Stimulated activated CD8-positive, alpha-beta memory T cell treated with anti-CD3 and anti-CD28 coated beads, Interleukin-12 subunit alpha, Interleukin-12 subunit beta, amount 100 ng/mL, for 4 hours (primary cell): ENCODE measurements at places on chromosomes 2 and 18.

DNA sequence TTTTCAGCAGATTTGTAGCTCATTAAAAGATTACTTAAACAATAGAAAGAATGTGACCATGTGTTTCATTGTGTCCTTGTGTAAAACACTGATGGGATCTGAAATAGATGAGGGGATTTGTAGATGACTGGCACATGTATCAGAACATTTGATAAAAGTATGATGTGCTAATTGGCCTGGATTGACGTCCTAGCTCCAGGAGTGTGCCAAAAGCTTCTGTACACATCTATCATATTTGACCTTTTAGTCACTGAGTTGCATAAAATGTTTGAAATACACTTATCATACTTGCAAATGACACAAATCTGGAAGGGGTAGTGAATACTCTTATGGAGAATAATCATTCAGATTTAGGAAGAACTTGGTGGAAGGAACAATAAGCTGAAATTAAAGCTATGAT, 778.5 kb downstream of the ERBB4 start:
- DNase-seq, result no peak

DNA sequence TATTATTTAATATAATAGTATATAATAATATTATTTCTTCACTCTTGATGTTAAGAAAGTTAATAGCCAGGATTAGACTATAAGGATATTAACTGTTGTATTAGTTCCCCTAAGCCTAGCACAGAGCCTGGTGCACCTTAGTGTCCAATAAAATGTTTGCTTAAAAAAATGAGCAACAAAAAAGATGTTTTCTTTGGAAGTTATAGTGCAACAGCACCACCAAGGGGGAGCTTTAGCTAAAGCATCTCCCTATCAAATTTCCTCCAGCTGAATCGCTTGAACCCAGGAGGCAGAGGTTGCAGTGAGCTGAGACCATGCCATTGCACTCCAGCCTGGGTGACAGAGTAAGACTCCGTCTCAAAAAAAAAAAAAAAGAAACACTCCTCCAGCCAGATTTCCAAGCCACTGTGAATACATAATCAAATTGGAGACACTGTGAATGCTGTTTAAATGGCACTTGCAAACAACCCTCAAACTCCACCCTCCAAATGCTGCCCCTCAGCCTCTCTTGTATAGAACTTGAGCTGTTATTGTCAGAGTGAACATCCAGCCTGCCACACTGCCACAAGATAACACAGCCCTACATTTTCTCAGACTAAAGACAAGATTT, 221.9 kb downstream of the DYM start:
- no peak for DNase-seq

DNA sequence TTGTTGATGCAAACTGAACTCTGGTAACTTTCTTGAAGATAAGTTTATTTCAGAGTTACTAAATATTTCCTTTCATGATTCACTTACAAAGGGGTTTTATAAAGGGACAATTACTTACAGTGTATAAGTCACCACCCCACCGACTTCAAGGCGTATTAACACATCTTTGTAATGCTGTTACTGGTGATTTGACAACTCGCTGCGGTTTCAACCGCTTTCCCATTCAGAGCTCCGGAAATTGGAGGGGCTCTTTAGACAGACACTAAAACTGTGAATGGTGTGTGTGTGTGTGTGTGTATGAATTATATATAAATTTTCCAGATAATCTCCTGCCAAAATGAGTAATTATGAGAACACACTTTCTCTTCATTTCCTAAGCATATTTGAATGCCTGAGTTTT, 4.9 kb downstream of the TM4SF20 start:
- no peak for DNase-seq

GRCh38 chr2:18804536-18804935, 215.2 kb upstream of the NT5C1B start:
- DNase-seq, result no peak

- DNase-seq, result no peak
Measured at GRCh38 chr2:172662099-172662498, 73.5 kb upstream of the RAPGEF4 start.

DNA sequence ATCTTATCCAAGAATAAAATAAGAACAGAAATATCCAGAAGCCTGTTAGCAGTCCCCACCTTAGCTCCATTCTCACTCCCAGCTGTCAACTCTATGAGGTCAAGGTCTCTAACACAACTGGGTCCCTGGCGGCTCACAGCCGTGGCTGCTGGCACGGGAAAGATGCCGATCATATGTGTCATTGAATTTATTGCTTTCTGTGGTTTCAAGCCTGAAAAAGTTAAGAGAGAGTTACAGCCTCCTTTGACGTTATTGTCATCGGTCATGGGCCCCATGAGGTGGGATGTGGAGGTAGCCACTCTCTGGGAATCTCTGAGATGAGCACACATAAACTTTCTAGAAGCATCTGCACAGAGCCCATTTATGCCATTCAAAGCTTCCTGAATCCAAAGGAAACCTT, 28.7 kb upstream of the CABLES1 start:
- no peak for DNase-seq

DNA sequence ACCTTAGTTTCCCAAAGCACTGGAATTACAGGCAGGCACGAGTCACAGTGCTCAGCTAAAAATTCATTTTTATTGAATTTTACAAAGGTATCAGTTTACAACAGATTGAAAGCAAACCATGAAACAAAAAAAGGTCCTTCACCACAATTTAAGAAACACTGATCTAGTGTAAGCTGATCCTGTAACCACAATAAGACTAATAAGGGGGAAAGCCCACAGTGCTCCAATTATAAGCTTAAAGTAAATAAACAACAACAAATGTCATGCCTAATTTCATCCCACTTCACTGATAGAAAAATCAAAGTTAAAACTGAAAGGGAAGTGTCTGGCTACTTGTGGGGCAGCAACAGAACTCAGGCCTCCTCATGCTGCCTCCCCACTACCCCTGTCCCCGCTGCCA, 49.2 kb downstream of the ICA1L start:
- no peak for DNase-seq

GRCh38 chr2:150144546-150145298, 342.7 kb downstream of the RND3 start:
- no peak for DNase-seq

DNA sequence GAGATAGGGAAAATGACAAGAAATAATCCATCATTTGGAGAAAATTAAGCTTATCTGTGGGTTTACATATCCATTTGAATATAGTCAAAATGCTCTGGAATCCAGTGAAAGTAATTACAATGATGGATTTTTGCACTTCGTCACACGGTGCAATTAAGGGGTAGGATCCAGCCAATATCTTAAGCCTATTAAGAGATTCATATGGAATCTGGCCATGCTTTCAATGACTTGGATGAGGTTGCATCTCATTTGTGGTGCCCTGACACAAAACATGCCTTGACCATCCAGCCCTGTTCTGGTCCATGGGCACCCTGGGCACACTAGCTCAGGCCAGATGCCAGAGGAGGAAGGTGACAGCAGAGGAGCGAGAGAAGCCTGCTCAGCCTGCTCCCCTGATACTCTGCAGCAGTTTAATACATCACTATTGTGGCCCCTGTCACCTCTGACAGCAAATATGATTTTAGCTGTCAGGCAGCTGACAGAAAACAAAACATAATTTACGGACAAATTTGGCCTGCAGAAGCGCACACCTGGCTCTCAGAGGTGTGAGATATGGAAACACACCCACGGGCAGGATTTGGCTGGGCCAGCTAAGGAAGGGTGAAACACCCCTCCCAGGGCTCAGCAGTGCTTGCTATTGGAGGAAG, 94.1 kb upstream of the ST8SIA3 start:
- no peak for DNase-seq

GRCh38 chr2:14340703-14341102, 291.8 kb upstream of the LRATD1 start:
- no peak for DNase-seq

- no peak for DNase-seq
Measured at GRCh38 chr2:70751881-70752280, 16.1 kb downstream of the ADD2 start.

GRCh38 chr2:68835621-68836020, 35.6 kb downstream of the BMP10 start:
- DNase-seq, result no peak

- DNase-seq, result no peak
Measured at GRCh38 chr2:46686811-46687210, 207.4 kb downstream of the TMEM247 start.

GRCh38 chr2:95271381-95271971, 2.8 kb upstream of the PROM2 start:
- DNase-seq, result no peak

DNA sequence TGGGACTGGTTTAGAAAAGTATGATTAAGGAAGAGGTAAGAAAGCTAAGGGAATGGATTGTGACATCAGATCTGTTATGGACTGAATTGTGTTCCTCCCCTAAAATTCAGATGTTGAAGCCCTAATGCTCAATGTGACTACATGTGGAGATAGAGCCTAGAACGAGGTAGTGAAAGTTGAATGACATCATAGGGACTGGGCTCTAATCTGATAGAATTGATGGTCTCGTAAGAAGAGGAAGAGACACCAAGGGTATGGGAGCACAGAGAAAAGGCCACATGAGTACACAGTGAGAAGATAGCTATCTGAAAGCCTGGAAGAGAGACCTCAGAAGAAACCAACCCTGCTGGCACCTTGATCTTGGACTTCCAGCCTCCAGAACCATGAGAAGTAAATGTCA, 178.3 kb downstream of the TRIB2 start:
- no peak for DNase-seq

DNA sequence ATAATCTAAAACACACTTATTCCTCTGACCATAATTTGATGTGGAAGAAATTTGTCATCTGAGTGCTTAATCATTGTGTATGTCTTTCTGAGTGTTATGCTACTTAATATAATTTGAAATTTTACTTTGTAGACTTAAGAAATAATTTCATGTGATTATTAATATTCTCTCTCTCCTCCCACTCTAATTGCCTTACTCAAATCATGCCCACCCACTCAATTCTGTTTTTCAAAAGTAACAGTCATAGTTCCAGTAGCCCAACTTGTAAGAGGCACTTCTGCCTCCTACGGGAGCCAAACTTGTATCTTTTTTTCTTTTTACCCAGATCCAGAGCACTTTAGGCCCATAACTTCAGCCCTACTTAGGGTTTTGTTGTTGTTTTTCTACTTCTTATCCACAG, 18.5 kb upstream of the KYNU start:
- no peak for DNase-seq

DNA sequence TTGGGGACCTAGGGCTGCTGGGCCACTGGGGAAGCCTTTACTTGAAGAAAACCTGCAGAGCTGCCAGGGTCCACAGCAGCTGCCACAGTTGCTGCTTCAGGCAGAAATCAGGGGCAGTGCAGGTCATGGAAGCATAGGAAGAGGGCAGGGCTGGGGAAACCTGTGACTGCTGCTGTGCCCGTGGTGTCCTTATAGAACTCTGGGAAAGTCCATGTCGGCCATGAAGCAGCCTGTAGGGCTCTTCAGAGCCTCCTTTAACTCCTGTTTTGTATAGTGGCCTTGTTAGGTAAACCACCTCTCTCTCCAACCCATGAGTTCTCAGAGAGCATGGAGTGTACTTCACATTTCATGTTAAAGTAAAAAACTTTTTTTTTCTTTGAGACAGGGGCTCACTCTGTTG, 62.1 kb downstream of the SMAD4 start:
- no peak for DNase-seq

GRCh38 chr2:29165362-29166241, 50.4 kb downstream of the CLIP4 start:
- no peak for DNase-seq

DNA sequence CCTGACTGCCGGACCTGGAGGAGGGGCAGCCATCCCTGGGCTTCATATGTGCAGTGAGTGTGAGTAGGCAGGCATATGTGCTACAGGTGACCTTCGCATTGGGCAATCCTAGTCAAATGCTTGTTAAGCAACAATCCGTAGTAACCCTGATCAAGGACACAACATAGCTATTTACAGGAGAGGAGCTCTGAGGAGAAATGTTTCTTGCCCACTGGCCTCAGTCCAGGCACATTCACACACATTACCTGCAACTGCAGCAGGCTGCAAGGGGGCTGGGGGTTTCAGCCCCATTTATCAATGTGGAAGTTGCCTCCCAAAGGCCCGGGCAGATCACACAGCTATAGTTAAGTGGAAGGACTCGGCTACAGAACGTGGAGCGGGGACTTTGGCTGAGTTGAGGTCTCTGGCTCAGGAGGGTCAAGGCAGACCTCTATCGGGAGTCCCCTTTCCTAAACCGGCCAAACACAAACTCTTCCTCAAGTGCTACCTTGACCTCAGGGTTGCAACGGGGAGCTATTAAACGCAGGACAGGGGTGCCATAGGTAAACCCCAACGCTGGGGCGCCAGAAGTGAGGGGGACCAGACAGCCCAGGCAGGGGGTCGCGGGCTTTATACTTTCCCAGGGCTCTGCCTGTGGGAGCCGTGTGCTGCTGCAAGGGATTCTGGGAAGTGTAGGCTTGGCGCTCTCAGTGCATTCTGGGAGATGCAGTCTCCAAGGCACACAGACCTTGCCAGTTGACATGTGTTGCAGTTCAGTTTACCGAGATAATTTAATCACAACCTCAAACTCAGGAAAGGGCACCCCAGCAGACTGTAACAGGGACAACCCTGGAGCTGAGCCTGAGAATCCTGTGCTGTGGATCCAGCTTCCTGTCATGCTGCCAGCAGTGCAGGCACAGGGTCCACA, 9.4 kb downstream of the KHK start:
- DNase-seq, result no peak

DNA sequence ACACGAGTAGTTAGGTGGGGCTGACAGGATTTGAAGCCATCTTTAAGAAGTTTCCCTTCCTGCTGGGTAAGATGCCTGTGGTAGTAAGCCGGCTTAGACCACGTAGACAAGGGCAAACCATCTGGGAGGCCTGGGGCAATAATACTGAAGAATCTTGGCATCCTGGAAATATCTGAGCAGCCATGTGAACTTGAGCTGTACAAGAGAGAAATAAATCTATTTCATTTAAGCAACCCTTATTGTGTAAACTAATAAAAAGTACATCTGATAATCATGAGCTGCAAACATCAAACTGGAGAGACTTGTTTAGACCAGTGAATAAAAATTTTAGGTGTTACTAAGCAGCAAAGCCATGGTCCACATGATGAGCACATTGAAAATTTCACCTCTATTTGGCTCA, 11.4 kb upstream of the CETN1 start:
- no peak for DNase-seq

DNA sequence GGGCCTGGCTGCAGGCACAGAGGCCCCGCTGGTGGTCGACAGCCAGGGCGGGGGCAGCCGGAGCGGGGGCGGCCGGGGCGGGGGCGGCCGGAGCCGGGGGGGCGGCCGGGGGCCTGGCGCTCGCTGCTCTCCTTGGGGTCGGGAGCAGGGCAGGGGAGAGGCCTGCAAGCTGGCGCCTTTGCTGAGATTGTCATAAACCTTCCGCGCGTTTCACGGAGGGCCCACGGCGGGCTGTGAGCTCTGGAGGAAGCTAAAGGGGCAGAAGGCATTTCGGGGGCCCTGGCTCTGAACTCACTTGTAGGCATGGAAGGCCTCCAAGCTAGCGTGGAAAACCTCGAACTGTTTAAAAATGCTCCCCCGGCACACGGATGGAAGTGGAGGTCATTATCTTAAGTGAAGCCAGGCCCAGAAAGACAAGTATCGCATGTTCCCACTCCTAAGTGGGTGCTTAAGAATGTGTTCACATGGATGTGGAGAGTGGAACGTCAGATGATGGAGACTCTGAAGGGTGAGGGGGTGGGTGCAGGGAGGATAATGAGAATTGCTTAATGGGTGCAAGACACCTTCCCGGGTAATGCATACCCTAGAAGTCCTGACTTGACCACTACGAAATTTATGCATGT, 629 bp downstream of the PRELID3A start:
- DNase-seq, result peak; percentile 9
